CD4-positive, alpha-beta T cell treated with Interleukin-4 for 4 hours (primary cell): ENCODE measurements at places on chromosomes 16 and 17.

DNA sequence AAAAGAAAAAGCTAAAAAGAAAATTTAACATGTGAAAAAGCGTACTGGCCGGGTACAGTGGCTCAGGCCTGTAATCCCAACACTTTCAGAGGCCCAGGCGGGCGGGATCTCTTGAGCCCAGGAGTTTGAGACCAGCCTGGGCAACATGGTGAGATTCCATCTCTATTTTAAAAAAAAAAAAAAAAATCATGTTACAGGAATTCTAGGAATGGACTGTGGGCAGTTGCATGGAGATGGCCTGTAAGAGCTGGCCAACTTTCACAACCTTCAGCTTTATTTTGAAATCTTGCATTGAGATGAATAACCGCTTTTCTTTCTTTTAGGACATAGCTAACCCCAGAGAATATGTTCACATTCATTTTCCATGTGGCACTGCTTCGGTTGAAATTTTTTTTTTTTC is 8.2 kb upstream of the CIAO3 start:
- no peak for DNase-seq

DNA sequence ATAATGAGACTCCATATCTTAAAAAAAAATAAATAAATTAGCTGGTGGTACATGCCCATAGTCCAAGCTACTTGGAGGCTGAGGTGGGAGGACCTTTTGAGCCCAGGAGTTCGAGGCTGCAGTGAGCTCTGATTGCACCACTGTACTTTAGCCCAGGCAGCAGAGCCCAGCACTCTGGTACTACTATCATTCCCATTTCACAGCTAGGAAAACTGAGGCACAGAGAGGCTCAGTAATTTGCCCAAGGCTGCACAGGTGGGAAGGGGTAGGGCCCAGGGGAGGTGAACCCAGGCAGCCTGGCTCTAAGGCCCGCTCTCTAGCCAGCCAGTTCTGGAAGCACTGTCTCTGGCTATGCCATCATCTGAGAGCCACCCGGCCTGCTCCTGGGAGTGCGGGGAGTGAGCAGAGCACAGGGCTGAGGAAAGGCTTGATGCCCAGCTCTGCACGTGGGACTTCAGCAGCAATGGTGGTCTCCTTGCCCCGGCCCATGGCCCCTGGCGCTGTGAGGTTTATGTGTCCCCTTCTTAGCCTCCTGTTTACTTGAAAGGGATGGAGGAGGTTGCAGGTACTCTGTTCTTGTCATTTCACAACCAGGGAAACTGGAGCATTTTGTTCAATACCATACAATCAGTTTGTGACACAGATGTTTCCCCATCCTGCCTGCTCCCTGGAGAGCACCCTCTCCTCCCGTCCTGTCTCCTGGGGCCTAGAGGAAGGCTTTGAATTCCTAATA is 222.3 kb downstream of the KATNIP start:
- no peak for DNase-seq

DNA sequence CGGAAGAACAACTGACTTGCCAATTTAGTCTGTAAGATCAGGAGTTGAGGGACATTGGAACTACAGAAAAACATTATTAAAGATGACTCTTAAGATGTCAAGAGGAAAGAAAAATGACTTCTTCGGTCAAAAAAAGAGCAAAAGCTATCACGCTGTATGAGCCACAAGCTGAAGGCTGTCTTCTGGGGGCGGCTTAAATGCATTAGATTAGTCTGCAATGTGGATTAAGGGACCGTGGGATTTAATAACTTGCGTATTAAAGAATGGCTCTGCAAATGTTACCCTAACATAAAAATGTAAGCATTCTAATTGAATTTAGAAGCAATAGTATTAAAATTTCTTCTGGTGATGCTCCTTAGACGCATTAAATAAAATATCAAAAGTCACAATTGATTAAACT is 108.6 kb downstream of the PITPNC1 start:
- no peak for DNase-seq

GRCh38 chr17:66665194-66665593 is 169.7 kb upstream of the CACNG5 start:
- DNase-seq = no peak

DNA sequence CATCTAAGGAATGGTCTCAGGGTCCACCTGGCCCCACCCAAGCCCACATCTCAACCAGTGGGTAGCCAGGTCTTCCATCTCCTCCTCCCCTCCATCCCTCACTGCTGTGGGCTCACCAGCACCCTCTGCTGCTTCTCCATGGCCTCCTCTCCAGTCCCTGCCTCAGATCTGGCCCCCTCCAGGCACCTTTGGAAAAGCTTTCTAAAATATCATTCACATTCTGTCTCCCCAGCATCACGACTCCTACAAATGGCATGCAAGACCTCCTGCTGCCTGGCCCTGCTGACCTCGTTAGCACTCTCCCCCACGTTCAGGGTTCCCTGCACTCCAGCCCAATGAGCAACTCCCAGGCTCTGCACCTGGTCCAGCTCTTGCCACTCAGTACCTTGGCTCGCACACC is 13.7 kb downstream of the GLP2R start:
- no peak for DNase-seq

DNA sequence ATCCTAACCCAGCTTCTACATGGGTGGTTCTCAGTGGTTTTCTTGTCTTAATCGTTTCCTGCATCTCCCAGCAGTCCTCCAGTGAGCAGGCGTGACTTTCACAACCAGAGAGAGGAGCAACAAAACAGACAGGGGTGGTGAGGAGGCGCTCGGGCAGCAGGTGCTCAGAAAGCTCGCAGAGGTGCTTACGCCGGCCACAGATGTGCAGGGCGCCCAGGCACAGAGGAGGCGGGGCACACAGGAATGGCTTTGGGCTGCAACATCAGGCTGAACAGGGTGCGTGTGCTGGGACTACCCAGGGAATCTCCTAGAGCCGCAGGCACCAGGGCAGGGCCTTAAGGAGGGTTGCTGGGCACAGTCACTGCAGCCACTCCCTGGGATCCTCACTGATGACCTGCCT is 32.6 kb downstream of the KLHDC4 start:
- peak; percentile 29 for DNase-seq

DNA sequence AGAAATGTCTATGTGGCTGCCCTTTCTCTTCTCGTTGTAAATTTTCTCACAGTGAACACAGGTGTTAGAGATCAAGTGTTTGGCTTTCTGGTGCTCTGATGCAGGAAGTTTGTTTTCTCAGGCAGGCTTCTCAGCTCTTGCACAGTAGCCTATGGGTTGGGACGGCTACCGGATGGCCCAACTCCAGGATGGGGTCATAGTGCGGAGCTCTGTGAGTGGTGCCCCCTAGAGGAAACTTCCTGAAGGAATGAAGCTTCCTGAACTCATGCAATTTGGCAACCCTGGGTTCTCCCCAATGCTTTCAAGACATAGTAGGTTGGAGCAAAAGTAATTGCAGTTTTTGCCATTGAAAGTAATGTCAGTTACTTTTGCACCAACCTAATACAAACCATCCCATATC is 407.5 kb upstream of the HSBP1 start:
- no peak for DNase-seq

DNA sequence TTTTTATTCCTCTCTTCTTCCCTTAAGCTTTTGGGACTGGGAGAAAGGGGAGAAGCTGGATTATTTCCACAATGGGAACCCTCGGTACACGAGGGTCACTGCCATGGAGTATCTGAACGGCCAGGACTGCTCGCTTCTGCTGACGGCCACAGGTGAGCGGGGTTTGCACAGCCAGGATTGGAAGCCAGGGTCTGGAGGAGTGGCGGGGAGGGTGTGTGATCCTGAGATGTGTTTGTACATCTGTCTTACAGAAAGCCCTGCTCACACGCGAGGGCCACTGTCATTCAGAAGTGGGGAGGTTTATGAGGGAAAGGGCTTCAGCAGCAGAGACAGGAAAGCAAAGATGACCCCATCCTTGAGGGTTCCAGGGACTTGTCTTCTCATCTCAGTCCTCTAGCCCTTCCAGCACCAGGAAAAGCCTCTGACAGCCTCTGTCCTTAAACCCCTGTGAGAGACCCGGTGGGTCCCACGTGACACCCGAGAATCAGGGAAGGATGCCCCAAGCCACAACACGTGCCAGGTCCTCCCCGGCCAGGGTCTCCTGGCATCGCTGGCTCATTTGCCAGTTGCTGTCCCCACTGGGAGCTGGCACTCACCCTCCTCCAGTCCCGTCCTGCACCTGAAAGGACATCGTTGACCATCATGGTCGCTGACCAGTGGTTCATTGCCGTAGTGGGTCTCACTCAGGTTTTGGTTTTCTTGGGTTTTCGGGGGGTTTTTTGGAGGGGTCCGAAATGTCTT is 44.3 kb upstream of the CHMP6 start:
- DNase-seq = no peak

GRCh38 chr16:10605636-10606035 is 25.2 kb upstream of the EMP2 start:
- no peak for DNase-seq

GRCh38 chr16:88639231-88640038 is 1.1 kb downstream of the IL17C start:
- no peak for DNase-seq

- peak; percentile 96 for DNase-seq
Observed at GRCh38 chr17:16568541-16569357, at the start of gene ZNF287. Gene ZNF287, minus strand, starts transcription at chr17:16569204. Its CDS starts 1,473 bp downstream, at chr17:16567731.

DNA sequence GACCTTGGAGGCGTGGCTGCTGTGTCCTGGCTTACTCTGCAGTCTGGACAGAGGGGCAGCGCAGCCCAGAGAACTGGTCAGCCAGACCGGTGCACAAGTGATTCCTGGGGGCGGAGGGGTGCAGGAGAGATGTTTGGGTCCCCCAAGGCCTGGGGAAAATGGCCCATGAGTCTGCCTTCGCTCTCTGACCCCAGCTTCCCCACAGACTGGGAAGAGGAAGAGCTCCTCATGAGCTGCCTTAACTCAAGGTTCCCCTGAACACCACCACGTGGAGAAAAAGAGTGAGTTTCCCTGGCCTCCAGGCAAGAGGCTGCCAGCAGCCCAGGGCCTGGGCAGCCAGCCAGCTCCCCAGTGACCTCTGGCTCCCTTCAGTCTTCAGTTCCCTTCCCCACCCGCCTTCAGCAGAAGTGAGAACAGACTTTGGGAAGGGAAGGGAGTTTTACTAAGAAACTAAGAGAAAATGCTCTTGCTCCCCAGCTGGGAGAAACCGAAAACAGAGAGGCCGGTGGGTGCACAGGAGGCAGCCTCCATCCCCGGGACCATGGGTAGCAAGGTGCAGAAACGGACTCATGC is 2.0 kb upstream of the C17orf99 start:
- no peak for DNase-seq

DNA sequence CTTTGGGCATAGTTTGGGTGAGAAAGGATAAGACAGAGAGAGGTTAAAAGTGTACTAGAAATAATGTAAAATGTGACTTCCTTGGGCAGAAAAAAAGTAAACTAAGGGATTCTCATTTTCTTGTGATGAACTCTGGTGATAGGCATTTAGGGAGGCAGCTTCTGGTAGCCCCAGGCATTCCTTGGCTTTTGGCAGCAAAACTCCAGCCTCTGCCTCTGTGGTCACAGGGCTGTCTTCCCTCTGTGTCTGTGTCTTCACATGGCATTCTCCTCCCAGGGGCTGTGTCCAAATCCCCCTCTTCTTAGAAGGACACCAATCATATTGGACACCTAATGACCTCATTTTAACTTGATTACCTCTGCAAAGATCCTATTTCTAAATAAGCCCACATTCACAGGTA is 54.7 kb downstream of the HS3ST3B1 start:
- no peak for DNase-seq

DNA sequence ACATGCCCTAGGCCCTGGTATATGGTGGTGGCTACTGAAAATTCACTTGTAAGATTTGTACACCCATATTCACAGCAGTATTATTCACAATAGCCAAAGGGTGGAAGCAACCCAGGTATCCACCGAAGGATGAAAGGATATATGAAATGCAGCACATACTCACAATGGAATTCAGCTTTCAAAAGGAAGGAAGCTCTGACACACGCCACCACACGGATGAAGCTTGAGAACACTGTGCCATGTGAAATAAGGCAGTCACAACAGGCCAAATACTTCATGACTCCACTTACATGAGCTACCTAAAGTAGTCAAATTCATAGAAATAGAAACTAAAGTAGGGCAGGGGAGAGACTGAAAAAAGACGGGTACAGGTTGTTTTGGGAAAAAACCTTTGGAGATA is 2.9 kb downstream of the XPO6 start:
- no peak for DNase-seq

DNA sequence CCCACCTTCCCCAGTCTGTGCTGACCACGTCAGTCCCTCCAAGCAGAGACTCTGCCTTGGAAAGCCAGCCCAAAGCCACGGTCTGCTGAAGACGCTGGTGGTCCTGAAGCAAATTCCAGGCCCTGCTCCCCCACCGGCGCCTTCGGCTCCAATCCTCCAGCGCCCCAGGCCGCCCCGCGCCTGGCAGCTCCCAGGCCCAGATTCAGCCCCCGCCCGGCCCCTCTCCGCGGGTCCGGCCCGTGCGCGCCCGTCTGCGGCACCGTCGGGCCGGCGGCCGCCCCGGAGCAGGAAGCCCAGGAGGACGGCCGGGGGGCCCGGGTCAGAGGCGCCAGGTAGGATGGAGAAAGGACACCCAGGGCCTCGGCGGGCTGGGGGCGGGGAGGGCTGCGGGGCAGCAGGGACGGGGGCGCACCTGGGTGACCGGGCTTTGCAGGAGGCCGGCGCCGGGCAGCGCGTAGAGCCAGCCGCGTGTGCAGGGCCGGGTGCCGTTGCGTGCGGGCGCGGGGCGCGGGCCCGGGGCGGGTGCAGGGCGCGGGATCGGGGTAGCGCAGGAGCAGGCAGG is 594 bp upstream of the SLC22A31 start:
- DNase-seq = no peak

GRCh38 chr16:88880226-88881006 is 14.0 kb upstream of the PABPN1L start:
- no peak for DNase-seq

DNA sequence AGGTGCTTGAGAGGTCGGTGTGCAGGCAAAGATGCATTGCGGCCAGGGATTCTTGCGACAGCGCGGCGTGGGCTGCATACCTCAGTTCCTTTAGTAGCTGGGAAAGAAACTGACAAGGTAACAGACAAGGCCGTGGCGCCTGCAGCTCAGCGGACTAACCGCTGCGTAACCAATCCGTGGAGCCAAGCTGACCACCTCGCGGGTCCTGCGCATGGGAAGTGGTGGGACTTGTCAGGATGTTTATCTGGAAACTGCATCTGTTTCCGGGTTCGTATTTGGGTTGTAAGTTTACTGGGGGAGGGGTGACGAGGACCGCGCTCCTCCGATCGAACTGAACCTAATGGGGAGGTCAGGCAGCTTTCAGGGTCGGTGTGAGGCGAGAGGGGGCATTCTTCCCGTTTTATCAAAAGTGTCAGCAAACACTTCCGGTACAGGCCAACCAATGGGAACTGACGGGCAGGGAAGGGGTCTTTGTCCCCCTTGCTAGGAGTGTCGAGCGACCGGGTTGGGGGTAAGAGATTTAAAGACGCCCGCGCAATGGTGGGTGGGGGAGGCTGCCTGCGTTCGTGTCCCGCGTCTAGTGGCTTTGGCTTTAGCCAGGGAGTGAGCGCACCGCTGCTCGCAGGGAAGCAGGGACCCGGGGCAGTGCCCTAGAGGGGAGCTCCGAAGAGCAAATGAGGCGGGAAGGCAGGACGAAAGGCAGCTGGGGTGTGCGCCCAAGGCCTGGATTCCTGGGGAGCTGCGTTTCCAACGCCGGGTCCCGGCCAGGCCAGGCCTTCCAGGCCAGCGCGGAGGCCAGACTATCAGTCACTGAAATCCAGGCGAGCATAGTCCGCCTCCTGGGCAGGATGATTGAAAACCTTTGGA is 7.0 kb downstream of the IRX6 start:
- no peak for DNase-seq
